ENCODE measurements at places on chromosomes 7 and 10.

DNA sequence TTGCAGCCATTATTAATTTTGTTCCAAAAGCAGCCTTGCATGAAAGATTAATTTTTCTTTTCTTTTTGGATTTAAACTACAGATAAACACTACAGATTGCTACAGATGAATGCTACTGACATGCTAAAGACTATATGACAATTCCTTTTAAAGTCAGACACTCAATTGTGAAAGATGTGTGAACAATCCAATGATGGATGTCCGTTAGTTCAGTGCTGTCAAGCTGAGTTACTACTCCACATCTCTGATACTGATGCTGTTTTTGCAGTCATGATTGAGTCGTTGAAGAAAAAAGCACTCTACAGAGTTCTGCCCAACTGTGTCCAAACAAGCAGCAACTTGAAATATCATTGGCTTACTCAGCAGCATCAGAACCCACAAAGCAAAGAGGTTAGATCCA lies 146.8 kb downstream of the OTUD1 start:
- DNase-seq = no peak

- DNase-seq = peak; percentile 35
These were observed 128.8 kb upstream of the CACNA2D1 start for GRCh38 chr7:82572195-82572880.

GRCh38 chr10:25338271-25338670 lies 163.5 kb downstream of the GPR158 start:
- DNase-seq = no peak

DNA sequence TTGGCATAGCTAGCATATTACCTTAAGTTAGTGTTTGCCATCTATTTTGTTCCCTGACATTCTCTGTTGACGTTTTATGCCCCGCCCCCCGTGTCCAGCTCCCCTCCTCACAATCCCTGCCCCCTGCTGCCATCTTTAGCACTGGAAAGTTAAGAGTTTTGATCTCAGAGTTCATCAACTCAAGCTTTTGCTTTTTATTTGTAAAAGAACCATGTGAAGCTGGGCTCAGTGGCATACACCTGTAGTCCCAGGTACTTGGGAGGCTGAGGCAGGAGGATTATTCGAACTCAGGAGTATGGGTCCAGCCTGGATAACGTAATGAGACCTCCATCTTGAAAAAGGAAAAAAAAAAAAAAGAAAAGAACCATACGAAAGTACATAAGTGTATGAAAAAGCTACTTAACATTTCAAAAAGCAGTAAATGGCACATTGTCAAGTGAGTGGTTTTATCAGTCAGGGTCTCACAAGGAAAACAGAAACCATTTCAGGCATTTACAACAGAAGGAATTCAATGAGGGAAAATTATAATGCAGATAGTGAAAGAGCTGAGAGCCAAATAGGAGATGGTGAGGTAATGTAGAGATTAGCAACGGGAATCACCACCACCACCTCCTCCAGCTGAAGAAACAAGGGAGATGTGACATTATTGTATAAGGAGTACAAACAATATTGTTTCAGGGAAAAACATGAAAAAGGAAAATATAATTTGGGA lies 64.9 kb downstream of the MCU start:
- DNase-seq = no peak

GRCh38 chr10:101693651-101693977 lies 1.4 kb downstream of the FBXW4 start:
- no peak for DNase-seq

- DNase-seq = no peak
These were observed 115.1 kb downstream of the PON1 start for GRCh38 chr7:95209276-95209675.

- DNase-seq = no peak
These were observed 61.3 kb downstream of the DNAH11 start for GRCh38 chr7:21603972-21604749.

DNA sequence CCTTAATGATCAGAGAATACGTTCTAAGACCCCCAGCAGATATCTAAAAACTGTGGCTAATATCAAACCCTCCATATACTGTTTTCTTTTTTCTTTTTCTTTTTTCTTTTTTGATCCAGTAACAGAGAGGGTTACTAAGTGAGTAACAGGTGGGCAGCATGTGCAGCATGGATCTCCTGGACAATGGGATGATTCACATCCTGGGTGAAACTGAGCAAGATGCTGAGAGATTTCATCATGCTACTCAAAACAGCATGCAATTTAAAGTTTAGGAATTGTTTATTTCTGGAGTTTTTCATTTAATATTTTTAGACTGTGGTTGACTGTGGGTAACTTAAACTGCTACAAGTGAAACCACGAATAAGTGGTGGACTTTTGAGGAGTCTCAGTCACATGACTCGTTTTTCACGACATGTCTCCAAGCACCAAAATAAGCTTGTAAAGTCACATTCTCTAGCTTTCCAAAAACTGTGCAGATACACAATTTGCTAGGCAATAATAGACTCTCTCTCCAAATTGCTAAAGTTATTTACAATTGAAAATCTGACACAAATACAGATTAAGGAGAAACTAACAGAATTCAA lies 716.2 kb downstream of the NXPH1 start:
- no peak for DNase-seq

DNA sequence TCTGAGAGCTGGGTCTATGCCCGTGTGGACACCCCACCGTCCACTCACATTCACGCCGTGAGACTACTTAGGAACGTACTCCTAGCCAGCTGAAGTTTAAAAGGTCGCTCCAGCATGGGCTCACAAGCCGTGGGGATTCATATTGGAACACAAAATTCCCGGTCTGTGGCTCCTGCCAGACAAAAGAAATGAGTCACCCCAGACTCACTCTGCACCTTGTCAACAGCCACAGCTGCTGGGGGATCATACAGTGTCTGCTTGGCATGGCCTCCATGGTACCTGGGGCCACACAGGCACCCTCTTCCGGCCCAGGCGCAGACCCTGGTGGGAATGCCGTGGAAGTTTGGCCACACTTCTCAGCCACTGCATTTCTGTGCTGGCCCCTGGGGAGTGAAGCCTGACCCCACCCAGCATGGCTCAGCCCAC lies 228.4 kb downstream of the DNAJB6 start:
- no peak for DNase-seq

- DNase-seq = no peak
These were observed 398.1 kb upstream of the C7orf33 start for GRCh38 chr7:148192491-148192890.

- no peak for DNase-seq
These were observed 86.1 kb upstream of the MBL2 start for GRCh38 chr10:52858722-52859121.

GRCh38 chr7:126449611-126450268 lies 803.0 kb downstream of the GRM8 start:
- no peak for DNase-seq

- DNase-seq = no peak
These were observed 31.7 kb upstream of the AGR2 start for GRCh38 chr7:16836481-16836880.

GRCh38 chr10:122163174-122164022 lies 107.7 kb upstream of the BTBD16 start:
- DNase-seq = no peak

DNA sequence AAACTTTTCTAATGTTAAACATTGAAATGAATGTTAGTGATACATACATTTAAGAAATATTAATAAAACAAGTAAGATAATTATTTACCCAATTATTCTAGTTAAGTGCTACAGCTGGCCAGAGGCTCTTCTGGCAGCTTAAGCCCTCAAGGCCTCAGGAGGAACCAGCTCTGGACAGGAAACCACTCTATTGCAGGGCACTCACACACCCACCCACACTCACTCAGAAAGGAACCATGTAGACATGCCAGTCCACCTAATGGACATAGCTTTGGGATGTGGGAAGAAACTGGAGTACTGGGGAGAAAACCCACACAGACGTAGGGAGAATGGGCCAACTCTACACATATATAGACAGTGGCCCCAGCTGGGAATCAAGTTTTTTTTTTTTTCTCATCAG lies 28.2 kb downstream of the UMAD1 start:
- DNase-seq = peak; percentile 7

DNA sequence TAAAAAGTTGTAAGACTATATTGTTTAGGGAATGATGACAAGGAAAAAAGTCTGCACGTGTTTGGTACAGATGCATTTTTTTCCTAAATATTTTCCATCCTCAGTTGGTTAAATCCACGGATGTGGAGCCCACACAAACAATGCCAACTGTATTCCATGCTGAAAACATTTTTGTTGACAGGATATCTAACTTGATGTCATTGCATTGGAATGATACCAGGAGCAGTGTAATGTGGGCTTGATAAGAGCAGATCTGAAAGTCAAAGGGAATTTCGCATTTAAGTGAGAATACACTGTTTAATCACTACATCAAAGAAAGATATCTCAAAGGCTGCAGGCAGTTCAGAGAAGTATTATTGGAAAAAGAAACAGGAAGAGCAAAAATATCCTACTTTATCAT lies 49.5 kb upstream of the TMEM140 start:
- DNase-seq = no peak

GRCh38 chr10:87705339-87705738 lies 45.7 kb downstream of the PAPSS2 start:
- no peak for DNase-seq

DNA sequence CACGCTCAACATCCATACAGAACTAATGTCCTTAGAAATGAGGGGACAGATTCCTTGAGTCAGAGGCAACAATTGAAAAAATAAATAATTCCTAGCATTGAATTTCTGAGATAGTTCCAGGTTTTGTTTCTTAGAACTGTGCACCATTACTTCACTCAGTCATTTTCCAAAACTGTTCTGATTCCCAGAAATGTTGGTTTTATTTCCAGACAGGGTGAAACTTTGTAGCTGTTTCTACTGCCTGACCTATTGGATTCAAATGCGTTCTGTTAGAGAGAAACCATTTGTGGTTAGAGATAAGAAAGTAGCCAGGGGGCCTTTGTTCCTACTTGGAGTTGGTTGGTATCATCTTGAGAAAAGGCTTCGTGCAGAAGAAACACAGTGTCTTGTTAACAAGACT lies 8.1 kb upstream of the DEPP1 start:
- no peak for DNase-seq

GRCh38 chr10:73967544-73967943 lies 30.4 kb upstream of the VCL start:
- DNase-seq = no peak

DNA sequence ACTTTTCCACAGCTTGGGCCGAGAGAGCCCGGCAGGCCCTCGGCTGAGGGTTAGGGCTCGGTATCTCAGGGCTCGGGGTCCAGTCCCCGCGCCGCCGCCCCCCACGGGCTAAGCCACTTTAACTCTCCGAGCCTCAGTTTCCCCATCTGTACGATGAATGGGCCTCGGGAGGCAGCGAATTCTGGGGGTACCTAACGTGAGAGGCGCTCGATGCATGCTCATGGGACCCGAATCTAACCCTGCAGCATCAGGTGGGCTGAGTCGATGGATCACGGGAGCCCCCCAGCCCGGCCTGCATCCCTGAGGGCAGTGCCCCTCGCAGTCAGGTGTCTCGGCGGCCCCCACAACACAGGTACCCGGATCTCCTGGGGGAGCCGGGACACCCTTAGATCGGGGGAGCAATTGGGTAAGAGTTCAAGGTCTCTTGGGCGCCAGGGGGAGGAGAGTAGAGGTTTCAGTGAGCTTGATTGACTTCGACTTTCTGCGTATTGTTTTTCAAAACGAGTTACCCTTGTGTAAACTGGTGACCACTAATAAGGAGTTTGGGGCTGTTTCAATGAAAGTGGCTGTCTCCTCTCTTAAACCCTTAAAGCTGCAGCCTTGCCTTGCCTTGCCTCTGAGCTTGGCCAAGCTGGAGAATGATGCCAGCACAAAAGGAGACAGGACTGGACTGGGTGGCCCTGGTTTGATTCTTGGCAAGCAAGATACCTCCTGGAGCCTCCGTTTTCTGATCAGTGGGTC lies 631 bp downstream of the POR start:
- no peak for DNase-seq

DNA sequence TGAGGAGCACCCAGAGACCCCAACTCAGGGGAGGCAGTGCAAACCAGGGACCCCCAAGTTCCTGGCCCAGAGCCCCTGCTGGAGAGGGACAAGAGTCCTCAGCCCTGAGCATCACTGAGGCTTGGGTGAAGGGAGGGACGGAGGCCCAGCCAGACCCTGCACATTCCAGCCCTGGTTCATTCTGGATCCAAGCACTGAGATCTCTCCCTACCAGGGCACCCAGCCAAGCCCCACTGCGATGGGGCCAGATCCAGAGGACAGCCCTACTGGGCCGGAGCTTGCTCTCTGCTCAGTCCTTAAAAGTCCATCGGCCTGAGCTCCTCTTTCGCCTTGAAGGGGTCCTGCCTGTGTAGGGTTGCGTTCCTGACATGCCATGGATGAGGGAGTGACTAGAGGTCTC lies 40.5 kb upstream of the RABGEF1 start:
- no peak for DNase-seq

DNA sequence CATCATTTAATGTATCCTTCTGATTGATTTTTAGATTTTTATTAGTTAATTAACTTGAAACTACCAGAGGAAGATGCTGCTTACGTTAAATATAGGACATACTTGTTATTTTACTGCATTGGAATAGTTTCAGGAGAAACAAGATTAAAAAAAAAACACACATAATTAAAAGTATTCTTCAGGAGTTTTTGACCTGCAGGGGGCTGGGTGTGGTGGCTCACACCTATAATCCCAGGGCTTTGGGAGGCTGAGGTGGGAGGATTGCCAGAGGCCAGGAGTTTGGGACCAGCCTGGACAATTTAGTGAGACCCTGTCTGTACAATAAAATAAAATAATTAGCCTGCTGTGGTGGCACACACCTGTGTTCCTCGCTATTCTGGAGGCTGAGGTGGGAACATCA lies 10.7 kb downstream of the CBLL1 start:
- DNase-seq = no peak

DNA sequence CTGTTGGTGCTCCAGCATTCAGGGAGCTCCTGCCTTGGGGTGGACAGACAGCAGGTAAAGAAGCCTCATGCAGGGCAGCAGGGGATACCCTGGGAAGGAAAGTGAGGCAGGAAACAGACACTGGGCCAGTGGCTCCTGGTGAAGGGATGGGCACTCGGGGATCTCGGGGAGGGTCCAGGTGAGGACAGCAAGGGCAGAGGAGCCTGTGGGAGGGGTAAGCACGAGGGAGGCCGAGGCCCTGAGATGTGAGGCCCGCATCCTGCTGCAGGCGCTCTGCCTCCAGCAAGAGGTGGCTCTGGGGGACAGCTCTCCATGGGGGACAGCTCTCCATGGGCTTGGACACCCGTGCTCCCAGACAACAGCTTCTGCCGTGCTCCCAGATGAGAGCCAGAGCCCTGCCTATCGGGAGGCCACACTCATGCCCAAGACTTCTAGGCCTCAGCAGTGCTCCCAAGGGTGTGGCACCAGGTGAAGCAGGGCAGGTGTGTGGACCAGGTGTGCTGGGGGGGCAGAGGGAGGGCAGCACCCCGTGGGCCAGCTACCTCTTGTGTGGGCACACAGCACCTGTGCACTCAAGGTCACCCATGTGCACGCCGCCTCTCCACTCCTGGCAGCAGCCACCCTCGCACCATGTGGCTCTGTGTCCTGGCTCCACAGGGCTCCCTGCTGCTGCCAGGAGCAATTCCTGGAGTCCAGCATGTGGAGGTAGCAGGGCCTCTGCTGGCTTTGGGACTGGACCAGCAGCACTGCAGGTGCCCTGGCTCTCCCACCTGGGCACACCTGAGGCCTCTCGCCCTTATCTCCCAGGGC lies 93.6 kb upstream of the INSIG1 start:
- no peak for DNase-seq
